ENCODE measurements at places on chromosomes 13 and 19.

- no peak for DNase-seq
Measured at GRCh38 chr19:21084343-21084742, 2.3 kb downstream of the ZNF714 start.

DNA sequence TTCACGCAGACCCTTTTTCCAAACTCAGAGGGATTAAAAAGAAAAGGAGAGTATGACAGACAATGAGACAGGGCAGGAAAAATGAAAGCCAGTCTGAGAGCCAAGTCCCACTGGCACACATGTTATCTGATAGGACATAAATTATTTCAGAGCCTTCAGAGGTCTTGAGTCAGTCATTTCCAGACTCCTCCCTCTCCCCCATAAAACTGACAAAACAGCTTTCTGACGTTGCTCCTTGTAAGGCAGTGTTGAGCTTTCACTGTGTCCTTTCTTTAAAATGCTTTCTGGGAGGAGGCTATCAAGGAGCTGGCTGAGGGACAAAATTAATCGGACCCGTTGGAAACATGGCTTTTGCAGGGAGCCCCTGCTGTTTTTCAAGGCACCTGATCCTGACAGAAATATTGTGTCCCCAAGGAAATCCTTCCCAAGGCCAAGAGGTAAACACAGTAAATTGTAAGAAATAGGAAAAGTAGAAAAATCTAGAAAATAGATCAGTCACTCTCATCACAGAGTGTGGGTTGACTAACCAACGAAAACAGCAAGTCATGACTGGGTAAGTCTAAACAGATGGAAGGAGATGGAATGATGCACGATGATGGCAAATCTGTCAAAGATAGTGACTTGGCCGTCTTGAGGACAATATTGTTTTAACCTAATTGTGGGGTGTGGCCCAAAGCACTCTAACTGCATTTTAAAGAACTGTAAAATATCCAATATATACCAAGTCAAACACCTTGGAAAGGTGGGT, 89.7 kb downstream of the DCT start:
- no peak for DNase-seq

DNA sequence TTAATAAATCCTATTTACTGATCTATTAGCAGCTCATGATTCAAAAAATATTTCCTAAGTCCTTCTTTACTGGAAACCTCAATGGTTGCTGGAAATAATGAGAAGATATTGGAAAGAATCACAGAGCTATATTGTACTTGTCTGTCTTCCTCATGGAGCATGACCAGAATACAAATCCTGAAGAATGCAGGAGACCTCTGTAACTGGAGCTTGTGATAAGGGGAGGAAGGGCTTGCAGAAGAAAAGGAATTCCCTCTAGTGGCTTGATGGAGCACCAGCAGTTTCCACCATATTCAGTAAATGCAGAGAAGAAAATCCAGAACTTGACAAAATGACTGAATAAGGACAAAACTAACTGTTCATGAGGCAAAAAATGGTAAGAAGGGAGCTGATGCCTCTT, 1333.1 kb downstream of the EFNB2 start:
- DNase-seq: no peak

DNA sequence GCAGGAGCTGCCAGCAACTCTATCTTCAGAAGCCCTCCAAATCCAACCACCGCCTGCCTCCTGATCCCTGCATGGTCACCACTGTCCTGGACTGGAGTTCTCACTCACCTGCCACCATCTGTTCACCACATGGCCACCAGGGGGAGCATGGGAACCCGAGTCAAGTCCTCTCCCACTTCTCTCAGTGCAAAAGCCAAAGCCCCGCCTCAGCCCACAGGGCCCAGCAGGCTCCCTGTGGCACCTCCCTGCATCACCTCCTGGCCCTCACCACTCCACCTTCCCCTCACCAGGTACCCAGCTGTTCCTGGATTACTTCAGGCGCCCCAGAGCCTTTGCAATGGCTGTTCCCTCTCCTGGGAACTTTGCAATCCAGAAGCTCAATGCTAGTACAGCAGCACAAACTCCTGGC, 5.3 kb downstream of the DHPS start:
- no peak for DNase-seq

GRCh38 chr13:44212633-44213396, 160.8 kb upstream of the SERP2 start:
- no peak for DNase-seq

GRCh38 chr13:38121267-38121666, 228.4 kb upstream of the UFM1 start:
- DNase-seq: no peak

- no peak for DNase-seq
Measured at GRCh38 chr19:41405776-41406175, 8.2 kb downstream of the BCKDHA start.

GRCh38 chr19:17450264-17451075, 2.0 kb upstream of the TMEM221 start:
- DNase-seq: no peak
